ENCODE measurements at places on chromosomes 6 and 20.

DNA sequence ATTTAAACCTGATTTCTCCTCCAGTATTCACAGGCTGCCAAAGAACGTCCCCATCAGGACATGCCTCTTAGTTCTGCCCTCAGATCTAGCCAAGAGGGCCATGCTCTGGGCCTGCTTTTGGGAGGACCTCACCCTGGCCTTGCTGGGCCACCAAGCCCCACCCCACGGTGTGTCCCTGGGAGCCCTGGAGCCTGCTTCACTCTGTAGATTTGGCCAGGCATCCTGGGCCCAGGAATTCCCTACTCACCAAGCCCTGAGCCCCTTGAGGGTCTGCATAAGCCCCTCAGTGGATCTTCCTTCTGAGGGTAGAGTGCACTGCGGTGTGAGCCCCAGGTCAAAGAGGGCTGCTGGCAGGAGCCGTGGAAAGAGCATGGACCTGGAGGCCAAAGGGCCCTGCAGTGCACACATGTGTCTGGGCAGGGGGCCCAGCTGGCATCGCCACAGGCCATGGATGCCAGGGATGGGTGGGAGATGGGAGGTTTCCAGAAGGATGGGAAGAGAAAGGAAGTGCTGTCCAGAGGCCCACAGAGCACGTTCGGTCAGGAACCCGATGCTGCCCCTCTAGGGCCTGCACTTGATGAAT, 98.0 kb downstream of the DACT2 start:
- no peak for DNase-seq

DNA sequence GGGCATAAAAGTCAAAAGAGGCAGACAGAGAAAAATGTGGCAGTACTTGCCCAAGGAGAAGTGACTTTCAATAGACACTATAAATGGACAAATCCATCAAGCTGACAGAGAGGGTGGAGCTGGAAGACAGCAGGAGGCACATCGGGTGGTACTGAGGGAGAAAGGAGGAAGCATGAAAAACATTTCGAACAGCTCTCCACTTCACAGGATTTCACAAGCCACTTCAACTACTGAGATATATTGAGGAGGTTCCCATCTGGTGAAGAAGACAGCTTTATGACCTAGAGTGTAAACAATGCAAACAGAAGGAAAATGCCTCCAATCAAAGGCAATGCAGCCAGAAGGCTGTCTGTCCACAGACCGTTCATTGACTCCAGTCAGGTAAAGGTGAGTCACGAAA, 259.4 kb upstream of the ECI2 start:
- DNase-seq = no peak

GRCh38 chr6:71383901-71384489, 95.4 kb downstream of the OGFRL1 start:
- DNase-seq = no peak

- no peak for DNase-seq
Measured at GRCh38 chr6:87656857-87657256, 45.2 kb downstream of the AKIRIN2 start.

GRCh38 chr20:21430020-21430419, 32.7 kb upstream of the NKX2-4 start:
- DNase-seq = no peak

- DNase-seq = no peak
Measured at GRCh38 chr6:160355001-160355400, 6.8 kb downstream of the SLC22A3 start.

- no peak for DNase-seq
Measured at GRCh38 chr6:6495851-6496250, 92.7 kb upstream of the LY86 start.

DNA sequence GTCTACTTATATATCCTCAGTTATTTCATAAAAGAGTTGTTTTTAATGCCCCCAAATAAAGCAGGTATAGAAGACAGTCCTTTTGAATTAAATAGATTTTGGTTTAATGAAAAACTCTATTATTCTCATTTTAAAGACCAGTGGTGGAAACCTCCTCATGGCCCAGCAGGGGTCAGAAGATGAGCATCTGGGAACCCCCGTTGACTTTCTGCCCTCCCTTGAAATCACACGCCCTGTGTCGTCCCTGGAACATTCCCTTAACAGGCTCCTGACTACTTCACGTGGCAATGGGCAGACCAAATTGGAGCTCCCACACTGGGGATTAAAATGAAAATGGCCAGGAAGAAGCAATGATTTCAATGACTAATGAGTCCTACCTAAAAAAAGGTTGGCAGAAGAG, 220.9 kb downstream of the KIF16B start:
- DNase-seq = no peak

- no peak for DNase-seq
Measured at GRCh38 chr6:164108092-164108491, 693.6 kb downstream of the QKI start.

DNA sequence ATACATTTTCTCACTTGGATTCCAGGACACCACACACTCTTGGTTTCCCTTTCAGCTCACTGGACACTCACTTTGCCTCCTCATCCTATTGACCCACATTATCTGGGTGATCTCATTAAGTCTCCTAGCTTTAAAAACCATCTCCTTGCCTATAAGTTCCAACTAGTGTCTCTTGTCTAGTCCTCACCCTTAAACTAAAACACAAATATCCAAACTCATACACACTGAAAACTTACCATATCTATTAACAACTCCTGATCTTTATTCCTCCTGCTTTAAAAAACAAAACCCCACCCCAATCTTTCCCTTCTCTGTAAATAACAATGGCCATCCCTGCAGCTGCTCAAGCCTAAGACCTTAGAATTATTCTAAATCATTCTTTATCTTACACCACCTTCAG, 3.5 kb upstream of the SMIM28 start:
- DNase-seq = no peak

GRCh38 chr20:32496811-32497533, 88.2 kb downstream of the NOL4L start:
- DNase-seq = no peak

DNA sequence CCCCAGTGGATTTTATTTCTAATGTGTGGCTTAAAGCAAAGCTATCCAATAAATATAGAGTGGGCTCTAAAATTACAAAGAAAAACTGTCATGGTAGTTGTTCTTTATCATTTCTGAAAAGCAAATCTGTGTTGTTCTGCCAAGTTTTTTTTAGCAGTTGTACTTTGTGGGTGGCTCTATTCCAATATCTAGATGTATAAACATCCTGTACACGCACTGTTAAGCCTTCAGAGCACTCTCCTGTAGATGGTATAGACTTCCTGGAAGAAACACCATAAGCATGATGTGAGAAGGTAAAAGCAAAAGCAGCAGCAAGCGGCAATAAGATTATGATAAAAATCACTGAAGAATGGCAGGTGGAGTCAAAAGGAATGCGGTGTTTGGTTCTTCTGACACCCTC, 21.5 kb upstream of the TMEM30A start:
- no peak for DNase-seq

- DNase-seq = no peak
Measured at GRCh38 chr6:123240626-123241025, 244.6 kb downstream of the CLVS2 start.

DNA sequence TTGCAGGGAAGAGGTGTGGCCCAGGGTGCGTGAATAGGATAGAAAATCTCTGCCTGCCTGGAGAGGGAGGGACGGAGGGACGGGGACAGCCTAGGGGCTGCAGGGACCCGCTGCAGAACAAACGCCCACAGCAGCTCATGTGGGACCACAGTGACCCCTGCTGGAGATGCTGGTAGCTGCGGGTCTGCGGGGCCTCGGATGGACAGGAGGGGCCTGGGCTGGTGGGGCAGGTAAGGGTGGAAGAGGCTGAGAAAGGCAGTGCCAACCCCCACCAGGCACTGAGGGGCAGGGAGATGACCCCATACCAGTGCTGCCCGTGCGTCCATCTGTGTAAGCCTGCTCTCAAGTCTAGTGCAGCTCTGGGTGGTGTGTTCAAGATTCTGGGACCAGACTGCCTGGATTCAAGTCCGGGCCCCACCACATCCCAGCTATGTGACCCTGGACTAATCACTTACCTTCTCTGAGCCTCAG, 39.4 kb downstream of the KIAA1755 start:
- DNase-seq = peak; percentile 40

DNA sequence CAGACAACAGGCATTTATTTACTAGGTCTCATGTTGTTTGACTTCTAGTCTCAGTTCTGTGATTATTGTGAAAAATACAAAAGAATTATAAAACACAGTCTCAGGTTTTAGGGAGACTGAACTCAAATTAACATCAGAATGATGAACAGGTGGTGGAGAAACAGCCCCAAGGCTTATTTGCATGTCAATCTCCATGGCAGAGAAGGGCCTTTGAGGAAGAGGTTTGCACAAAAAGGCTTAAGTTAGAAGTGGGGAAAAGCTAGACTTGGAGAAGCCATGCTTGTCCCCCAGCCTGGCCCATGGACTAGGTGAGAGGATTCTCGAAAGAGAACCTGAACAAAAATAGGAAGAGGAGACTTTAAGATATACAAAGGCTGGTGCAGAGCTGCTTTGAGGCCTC, 183.3 kb downstream of the EDN1 start:
- DNase-seq = no peak

GRCh38 chr20:7585126-7585679, 355.1 kb downstream of the HAO1 start:
- DNase-seq = no peak

DNA sequence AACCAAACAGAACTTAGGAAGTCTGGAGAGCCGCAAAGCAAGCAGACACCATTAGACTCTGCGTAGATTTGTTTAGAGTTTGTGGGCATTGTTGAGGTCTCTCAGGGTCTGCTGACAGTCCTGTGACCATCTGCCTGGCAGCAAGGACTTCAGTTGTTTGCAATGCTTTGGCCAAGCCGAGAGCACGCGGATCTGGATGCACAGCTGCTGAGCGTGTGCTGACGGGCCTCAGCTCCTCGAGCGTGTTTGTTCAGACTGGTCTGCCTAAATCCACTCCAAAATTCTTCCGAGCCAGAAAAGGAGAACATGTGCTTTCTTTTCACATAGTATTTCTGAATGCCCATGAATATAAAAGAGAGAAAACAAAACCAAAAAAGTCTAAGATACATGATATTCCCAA, 159.0 kb downstream of the ZNF217 start:
- no peak for DNase-seq

- no peak for DNase-seq
Measured at GRCh38 chr20:10848810-10849370, 175.1 kb upstream of the JAG1 start.

DNA sequence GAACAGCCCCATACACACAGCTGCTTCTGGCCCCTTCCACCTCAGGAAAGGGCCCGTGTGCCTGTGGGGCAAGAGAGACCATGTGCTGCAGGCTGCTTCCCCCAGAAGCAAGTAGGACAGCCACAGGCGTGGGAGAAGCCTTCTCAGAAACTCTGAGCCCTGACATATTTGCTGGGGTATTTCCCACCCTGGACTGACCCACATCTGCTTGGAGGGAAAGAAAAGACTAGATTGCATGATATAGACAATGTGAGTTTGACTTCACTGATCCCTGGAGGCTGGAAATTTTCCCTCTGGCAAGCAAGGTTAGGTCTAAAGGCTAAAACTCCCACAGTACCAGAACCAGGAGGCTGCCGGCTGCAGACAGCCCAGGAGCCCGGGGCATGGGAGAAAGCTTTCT, 213.3 kb upstream of the SSTR4 start:
- no peak for DNase-seq
